NCI-H1092 (cell line): ENCODE measurements at places on chromosomes 12 and 14.

DNA sequence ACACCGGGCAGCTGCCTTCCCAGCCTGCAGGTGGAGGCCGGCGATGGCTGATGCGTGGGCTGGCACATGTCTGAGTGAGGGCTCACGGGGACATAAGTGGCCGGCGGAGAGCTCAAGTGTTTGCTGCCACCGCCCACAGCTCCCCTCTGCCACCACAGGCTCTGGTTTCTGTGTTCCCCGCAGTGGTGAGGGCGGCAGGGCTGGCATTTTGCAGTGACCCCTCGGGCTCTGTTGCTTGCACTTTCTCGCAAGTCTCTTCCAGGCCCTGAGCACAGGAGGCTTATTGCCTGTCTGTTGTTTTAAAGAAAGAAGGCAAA is 271.0 kb upstream of the RTL1 start:
- DNase-seq = peak; percentile 88

GRCh38 chr12:92272061-92272964 is 126.7 kb upstream of the BTG1 start:
- no peak for DNase-seq

DNA sequence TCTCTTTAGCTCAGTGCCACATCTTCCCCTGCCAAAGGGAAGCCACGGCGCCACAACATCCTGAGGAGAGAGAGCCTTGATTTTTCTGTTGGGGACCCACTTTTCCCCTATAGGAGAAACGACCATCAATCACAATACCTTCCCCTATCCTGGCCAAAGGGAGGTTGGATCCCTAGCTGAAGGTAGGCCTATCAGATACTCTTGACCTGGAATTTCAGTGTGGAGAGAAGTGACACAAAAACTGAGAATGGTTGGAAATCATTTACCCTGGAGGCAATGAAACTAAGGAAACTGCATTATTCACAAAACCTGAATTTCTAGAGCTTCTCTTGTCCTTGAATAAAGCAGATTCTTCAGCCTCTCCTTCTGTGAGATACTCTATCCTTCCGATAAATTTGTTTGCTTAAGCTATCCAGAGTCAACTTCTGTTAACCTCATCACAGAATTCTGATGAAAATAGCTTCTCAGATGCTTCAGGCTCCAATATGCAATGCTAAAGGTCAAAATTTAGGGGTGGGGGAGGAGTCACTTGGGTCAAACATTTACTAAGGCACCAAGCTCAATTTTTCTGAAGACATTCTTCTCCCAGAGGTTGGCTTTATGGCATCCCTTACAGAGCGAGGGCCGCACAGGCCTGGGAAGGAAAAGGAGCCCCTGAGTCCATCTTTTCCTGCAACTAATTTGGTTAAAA is 27.0 kb upstream of the DUSP6 start:
- DNase-seq = no peak

DNA sequence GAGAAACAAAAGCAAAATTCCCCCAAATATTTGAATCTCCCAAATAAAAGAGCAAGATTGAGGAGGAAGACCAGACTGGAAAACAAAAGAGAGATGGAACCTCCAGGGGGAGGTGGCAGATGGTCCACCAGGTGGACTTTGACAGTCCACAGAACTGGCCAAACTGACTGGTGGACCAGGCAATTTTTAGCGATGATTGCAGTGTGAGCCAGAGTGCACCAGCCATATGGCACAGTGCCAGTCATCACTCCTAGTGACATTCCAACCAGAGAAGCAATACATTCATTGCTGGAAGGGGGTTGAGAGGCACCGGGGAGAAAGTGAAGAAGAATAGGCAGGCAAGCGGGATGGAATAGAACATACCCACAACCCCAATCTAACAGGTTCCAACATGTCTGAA is 182.9 kb downstream of the EXOC5 start:
- no peak for DNase-seq

GRCh38 chr12:69833696-69834095 is 8.7 kb downstream of the MYRFL start:
- no peak for DNase-seq

- DNase-seq = no peak
These were observed 6.5 kb downstream of the C12orf43 start for GRCh38 chr12:121009741-121010140.

GRCh38 chr12:73863546-73863945 is 674.1 kb upstream of the ATXN7L3B start:
- no peak for DNase-seq

DNA sequence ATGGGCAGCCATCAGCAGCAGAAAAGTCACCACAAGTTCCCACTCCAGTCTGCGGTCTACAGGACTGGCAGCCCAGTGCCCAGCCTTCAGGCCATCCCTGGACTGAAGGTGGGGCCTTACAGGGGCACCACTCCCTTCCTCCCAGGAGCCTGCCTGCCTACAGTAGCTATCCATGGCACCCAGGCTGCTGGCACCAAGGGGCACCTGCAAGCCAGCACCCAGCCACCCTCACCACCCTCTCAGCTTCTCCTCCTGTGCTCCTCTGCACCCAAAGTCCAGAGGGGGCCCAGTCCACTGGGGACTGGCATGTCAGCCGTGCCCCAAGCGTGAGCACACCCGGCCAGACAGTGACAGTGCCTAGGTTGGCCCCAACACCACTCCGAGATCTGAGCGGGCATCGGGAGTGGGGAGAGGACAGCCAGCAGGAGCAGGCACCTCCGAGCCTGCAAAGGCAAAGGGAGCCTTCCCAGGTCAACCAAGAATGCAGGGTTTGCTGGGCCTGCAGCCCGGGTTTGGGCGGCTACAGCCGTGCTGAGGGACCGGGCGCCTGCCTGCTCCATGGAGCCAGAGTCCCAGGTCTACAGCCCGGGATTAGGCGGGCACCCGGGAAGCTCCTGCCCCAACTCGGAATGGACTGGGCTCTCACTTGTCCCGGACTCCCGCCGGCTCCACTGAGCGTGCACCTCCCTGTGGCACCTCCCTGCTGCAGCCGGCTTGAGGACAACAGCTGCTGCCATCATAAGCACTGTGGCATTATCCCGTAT is 8.1 kb upstream of the OR6C65 start:
- no peak for DNase-seq

DNA sequence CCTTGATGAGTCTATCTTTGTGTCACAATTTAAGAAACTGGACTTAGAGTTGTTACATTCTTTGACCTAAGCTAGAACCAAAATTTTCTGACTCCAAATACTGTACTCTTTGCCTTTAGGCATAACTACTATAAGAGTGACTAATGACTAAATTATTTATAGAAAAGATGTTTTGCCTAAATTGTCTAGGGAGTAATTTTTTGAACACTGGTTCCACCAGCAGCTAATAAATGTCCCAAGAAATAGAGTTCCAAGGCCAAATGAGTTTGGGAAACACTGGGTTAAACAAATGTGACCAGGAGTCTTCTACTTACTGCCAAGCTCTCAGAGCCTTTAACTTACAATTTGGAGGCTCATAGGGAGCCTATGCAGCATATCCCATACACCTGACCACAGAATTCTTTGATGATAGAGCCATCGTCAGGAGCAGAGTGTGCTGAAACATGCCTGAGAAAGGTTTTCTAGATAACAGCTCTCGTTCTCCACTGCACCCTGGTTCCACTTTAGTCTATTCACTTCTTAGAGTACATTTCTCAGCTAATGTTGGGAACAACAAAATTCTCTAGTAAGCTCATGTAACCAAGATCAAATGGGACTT is 215.9 kb upstream of the HMGA2 start:
- no peak for DNase-seq

GRCh38 chr14:21041676-21042433 is at the start of gene RNASE7:
RNASE7 (plus strand) TSS chr14:21042362; CDS start chr14:21042993, 631 bp downstream.
- DNase-seq = no peak

- DNase-seq = no peak
These were observed 122.5 kb upstream of the MAP1LC3B2 start for GRCh38 chr12:116436561-116437249.

DNA sequence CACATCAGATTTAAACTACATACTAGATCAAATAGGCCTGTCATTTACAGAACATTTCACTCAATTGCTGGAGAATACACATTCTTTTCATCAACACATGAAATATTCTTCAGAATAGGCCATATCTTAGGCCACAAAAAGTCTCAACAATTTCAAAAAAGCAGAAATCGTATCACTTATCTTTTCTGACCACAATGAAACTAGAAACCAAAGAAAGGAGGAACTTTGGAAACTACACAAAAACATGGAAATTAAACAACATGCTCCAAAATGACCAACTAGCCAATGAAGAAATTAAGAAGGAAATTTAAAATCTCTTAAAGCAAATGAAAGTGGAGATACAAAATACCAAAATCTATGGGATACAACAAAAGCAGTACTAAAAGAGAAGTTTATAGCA is 35.1 kb downstream of the PARP11 start:
- DNase-seq = no peak
